Hematopoietic multipotent progenitor cell treated with erythropoietin and hydrocortisone succinate and interleukin-3 and kit ligand, for 8 days (in vitro differentiated cells): ENCODE measurements at places on chromosomes 5 and 9.

- no peak for DNase-seq
Observed at GRCh38 chr5:57696389-57696769, 213.8 kb upstream of the ACTBL2 start.

DNA sequence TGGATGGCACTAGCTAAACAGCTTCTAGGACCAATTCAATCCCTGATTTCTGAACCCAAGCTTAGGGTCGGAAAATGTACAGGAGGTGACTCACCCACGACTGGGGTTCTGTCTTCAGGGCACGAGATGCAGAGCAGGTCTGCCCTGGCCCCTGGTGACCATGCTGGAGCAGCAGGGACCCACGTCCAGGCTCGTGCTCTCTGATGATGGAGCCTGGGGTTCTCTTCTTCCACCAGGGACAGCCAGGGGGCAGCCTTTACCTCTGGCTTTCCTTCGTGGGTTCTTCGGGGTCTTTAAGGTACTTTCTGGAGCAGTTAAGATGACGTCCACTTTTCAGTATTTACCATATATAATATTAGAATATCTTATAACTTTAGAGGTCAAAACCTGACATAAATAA lies 2.1 kb downstream of the CFAP77 start:
- peak; percentile 35 for DNase-seq

DNA sequence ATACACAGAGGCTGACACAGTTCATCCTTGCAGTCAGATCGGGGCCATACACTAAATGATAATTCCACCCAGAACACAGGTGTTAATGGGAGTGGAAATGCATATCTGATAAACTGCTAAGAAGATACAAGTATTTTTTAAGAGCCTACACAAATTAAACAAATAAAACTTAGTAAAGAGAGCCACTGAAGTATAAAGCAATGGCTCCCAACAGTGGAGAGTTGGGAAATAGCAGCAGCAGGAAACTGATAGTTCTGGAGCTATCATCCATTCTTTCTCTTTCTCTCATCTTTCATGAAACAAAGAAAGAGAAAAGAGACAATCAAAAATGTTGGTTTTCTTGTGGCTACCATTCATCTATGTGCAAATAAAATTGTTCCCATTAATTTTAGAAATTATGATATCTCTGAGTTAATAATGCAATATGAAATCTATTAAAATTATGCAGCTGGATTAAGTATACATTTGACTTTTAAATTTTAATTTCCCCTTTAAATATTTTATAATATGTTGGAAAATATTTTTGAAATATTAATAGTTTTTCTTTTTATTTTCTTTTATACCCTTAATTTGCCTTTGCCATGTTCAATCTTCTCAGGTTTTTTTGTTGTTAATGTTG lies 120.8 kb downstream of the EMB start:
- no peak for DNase-seq

GRCh38 chr5:158381614-158382160 lies 522.7 kb upstream of the CLINT1 start:
- DNase-seq = no peak

- DNase-seq = no peak
Observed at GRCh38 chr5:129653057-129653375, 94.9 kb upstream of the MINAR2 start.

- peak; percentile 20 for DNase-seq
Observed at GRCh38 chr5:91162534-91163381, 220.4 kb downstream of the ARRDC3 start.

- peak; percentile 3 for DNase-seq
Observed at GRCh38 chr9:98550206-98550820, 158.4 kb downstream of the GABBR2 start.

DNA sequence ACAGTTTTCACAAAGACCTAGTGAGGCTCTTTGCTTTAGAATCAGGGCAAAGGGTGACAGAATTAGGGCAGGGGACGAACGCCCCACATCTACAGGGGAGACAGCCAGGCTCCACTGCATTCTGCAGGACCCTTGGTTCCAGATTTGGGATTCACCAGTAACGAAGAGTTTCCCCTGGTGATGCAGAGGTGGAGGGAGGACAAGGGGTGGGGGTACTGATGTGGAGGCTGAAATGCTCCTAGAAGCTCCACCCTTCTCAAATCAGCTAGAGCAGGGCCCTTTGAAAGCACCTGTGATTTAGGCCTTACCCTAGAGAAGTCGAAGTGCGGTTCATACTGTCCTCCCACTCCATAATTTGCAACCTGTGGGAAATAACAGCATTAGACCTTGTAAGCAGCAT lies 29.1 kb downstream of the P4HA2 start:
- no peak for DNase-seq

GRCh38 chr5:72472666-72473422 lies 34.4 kb downstream of the ZNF366 start:
- no peak for DNase-seq

- DNase-seq = no peak
Observed at GRCh38 chr5:110817459-110817858, 78.7 kb downstream of the SLC25A46 start.

DNA sequence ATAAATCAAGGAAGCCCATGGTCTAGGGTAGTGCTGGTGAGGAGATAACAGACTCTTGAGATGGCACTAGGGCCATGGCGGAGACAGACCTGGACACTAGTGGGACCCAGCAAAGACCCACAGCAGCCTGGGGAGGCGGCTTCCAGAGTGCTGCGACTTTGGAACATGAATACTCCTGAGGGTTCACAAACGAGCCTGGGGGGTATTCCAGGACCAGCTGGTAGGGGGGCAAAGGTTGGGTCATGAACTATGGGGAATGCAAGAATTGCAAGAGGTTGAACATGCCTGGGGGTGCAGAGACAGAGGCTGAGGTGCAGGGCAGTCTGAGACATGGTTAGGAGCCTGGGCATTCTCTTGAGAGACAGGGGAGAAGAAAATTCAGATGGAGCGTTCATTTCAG lies 43.8 kb upstream of the SPTLC1 start:
- no peak for DNase-seq

- DNase-seq = peak; percentile 73
Observed at GRCh38 chr5:150052956-150053712, 33.2 kb downstream of the CSF1R start.

DNA sequence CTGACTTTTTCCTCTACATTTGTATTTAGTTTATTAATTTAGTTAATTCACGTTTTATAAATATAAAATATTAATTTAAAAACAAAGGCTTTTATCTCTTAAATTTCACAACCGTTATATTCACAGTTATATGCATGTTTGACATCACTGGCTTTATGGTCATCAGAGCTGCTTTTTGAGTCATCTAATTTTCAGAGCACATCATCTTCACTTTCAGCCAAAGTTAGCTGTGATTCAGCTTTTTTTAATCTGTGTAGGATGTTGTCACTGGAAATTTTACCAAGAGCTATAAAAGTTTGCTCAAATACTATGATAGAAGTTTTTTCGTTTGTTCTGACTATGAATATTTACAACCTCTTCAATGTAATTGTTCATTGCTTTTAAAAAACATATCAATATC lies 12.4 kb downstream of the CDC37L1 start:
- no peak for DNase-seq
